ENCODE measurements at places on chromosomes 16 and 17.

- no peak for DNase-seq
These were observed 265.0 kb upstream of the FOXF1 start for GRCh38 chr16:86245351-86245750.

- no peak for DNase-seq
These were observed 11.9 kb downstream of the TBX2 start for GRCh38 chr17:61411261-61412142.

GRCh38 chr16:27323781-27324561 lies 10.2 kb downstream of the IL4R start:
- no peak for DNase-seq

DNA sequence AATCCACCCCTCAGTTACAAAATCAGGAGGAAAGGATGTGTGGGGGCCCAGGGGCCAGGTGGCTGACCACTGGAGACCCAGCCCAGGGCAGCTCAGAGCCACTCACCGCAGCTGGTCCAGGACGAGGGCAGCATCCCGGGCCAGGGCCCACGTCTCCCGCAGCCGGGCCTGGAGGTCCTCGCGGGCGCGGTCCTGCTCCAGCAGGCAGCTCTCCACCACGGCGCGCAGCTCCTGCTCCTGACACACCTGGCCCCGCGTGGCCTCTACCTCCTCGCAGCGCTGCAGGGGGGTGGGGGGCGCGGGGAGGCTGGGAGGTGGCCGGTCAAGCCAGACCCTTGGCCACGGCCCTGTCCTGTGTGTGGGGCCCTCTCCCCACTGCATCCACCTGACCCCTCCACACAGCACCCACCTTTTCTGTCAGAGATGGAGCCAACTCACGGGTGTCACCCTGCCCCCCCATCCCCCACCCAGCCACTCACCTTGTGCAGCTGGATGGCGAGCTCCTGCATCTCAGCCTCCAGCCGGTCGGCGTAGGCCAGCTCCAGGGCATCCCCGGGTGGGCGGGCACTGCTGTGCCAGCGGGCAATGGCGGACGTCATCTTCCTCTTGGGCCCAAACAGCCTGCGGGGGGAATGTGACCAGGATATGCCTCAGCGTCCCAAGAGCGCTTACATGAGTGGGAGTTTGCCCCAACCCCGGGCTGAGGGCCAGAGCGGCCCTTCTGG lies 5.1 kb downstream of the NUDT16L1 start:
- DNase-seq: no peak

DNA sequence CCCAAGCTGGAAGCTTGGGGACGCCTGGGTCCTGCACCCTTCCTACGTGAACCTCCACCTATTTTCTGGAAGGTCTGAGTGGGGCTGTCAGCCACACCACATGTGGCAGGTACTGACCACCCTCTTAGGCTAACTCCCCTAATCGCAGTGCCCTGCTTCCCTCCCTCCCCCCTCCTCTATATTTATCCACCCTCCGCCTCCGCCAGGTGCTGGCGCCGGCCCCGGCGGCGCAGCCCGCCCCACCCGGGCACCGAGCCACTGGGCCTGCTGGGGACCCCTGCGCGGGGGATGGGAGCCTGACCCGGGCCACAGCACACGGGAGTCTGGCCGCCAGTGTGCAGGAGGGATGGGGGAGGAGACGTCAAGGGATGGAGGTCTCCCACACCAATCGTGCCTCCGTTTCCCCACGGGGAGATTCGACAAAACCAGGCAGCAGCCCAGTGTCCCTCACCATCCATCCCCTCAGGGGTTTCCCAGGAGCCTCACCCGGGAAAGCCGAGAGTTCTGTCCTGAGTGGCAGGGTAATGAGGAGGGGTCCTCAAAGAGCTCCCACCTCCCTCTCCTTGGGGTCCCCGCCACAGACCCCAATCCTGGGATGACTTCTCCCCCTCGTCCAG lies 1.3 kb downstream of the PLEKHH3 start:
- DNase-seq: no peak

DNA sequence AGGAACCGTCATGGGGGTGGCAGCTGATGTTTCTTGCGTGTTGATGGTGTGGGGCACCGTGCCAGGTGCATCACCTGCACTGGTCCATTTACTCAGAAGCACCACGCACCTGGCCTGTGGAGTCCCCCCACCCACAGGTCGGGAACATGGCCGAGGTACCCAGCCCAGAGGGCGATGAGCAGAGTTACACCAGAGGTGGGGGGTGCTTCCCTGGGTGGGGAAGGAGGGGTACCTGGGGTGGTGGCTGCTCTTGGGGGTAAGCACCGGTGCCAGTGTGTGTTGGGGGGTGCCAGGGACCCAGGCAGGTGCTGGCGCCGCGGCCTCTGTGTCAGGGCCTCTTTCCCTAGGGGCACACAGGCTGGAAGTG lies 5.0 kb upstream of the ZNF750 start:
- DNase-seq: no peak

DNA sequence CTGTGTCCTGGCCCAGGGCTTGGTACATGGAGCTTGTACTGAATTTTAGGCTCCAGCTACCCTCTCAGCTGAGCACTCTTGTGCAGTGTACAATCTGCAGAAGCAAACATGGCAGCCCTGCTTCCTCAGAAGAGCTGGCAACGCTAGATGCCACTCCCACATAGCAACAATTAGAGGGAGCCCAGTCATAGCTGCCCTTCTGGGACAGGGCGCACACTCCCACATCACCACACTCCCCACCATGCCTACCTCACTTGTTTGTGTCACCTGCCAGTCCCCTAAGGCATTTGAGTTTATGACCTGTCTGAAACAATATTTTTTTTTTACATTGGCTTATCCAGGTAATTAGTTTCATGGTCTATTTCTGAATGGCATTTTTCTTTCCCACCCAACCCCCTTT lies 72.3 kb downstream of the C17orf67 start:
- DNase-seq: no peak
